ENCODE measurements at places on chromosomes 2 and 18.

- H3K36me3 ChIP-seq, result no peaks in the 10 kb centered on the region
- H3K27ac ChIP-seq, result no peak overlapping the region
- no peak for DNase-seq
- no peaks in the 10 kb centered on the region for H3K27me3 ChIP-seq
Measured at GRCh38 chr2:207042841-207043240, 103.5 kb downstream of the CPO start.

DNA sequence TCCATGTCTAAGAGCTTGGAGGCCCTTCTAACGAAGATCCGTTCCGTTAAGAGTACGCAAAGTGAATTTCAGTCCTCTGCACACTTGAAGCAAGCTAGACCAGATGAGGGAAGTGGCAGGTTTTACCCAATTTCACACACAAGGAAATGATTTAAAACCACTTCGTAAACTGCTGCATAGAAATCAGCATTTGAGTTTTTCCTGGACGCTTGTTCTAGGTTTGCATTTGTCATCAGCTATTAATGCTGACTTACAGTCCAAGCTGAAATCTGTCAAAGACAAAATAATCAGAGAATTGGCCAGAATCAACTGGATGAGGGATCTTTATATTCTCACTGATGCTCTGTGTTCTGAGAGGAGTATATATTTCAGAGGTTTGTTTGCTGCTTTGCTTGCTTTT, 117.6 kb upstream of the RASGRP3 start:
- no peaks in the 10 kb centered on the region for H3K27me3 ChIP-seq
- H3K27ac ChIP-seq, result no peak overlapping the region
- no peak for DNase-seq
- H3K4me3 ChIP-seq, result no peak overlapping the region
- H3K4me1 ChIP-seq, result no peaks in the 10 kb centered on the region

DNA sequence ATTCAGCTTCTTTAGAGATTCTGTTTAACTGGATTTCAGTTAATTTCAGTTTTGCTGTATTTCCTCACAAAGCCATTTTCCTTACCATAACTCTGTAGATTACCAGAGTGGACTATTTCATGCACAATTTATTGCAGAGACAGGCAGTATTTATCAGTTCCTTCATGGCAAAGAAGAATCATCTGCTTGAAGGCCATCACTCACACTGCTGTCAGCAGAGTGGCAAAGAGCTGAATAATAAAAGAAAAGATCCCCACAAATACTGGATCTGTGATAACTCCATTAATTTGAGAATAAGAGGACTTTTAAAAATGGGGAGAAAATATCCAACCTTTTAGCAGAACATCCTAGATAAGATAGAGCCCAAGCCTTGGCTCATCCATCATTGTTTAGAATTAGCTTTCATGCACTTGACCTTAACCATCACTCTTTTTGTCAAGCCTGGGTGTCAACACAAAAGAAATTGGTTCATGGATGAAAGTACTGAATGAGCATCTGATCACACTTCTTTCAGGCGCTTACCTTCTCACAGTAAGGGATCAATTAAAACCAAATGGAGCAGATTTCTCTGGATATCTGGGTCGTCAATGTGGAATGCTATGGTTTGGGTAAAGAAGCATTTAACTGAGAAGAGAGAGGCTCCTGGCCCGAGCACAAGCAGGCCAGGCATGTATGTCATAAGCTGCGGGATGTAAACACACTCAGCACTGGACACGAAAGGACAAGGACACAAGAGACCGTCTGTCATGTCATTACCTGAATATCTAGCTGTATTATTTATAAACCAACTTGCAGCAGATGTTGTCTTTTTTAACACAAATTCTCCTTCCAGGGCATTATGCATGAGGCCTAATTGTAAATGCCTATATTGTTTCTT, 376.2 kb downstream of the ZNF521 start:
- no peak for DNase-seq
- H3K27me3 ChIP-seq, result no peaks in the 10 kb centered on the region
- no peaks in the 10 kb centered on the region for H3K36me3 ChIP-seq
- no peaks in the 10 kb centered on the region for H3K4me1 ChIP-seq

- no peak for DNase-seq
- no peak overlapping the region for H3K4me3 ChIP-seq
- H3K27ac ChIP-seq, result no peak overlapping the region
- no peaks in the 10 kb centered on the region for H3K27me3 ChIP-seq
- H3K4me1 ChIP-seq, result no peaks in the 10 kb centered on the region
Measured at GRCh38 chr2:176613323-176613987, 344.2 kb downstream of the MTX2 start.

All from ovary (tissue), 10 donors.